ENCODE measurements at places on chromosomes 13 and 19. TPM values are rescaled to one million over a fixed set of nuclear protein-coding genes. Genes with fewer than 3 reads are reported as not detected.

The BRME1 gene
- total RNA-seq = 6.7 TPM

The CLEC4M gene
- total RNA-seq = not detected

The ZNF101 gene
- total RNA-seq = 57.0 TPM

The KBTBD6 gene
- total RNA-seq = 11.5 TPM

The EFNB2 gene
- 12.9 TPM for total RNA-seq

The CILP2 gene
- 6.4 TPM for total RNA-seq

The PNMA8C gene
- 1.7 TPM for total RNA-seq

The LRP3 gene
- total RNA-seq = 34.4 TPM

The ATXN8OS gene
- total RNA-seq = not detected

The PRR22 gene
- 8.1 TPM for total RNA-seq

The BCAM gene
- 78.5 TPM for total RNA-seq

The ZNF813 gene
- total RNA-seq = 17.3 TPM

The SYNGR4 gene
- 0.31 TPM for total RNA-seq

The CAMSAP3 gene
- total RNA-seq = 28.4 TPM

The ANGPTL4 gene
- 2.5 TPM for total RNA-seq

The C19orf18 gene
- total RNA-seq = 0.33 TPM

The IGFL1 gene
- not detected for total RNA-seq

The BLOC1S3 gene
- 12.2 TPM for total RNA-seq

The PSG3 gene
- not detected for total RNA-seq

The EDNRB gene
- 6.6 TPM for total RNA-seq

The SRRM5 gene
- total RNA-seq = 0.44 TPM

The UGGT2 gene
- 34.5 TPM for total RNA-seq

The ETFB gene
- 44.8 TPM for total RNA-seq

The LCP1 gene
- 1.1 TPM for total RNA-seq

The C13orf42 gene
- 18.1 TPM for total RNA-seq

All from H9 (cell line).